ENCODE measurements at places on chromosomes 4 and X. TPM values are rescaled to one million over a fixed set of nuclear protein-coding genes. Genes with fewer than 3 reads are reported as not detected.

SMR3B gene
- not detected for polyA plus RNA-seq

DNA sequence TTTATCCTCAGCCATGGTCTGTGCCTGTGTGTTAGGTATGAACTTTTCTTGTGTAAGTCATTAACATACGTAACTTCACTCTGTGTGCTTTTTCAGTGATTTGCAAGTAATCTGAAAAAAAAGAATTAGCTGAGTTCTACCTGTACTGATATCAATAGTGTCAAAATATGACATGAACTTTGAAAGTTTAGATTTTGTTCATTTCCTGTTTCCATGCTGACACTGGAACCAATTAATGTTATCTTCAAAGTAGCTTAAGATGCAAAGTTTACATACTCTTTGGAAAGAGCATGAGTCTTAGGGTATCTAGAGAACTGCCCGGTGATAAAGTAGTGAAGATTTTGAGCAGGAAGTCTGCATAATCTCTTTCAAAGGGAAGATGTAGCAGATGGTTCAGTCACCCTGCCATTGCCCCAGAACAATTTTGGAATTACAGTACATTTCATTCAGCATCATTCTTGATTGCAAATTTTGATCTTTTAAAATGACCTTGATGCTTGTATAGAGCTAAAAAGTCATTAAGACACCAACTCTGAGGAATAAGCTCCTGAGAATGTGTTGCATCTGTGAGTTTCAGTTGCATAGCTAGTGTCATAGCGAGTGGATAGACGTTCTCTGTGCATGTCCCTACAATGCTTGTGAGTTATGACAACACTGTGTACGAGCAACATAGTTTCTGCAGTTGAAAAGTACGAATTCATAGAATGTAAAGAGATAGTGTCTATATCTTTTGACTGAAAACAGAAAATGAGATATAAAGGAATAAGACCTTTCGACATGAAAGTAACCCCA is 130.5 kb downstream of the PTTG2 start:
- DNase-seq = no peak

GRCh38 chr4:71186566-71187403 is 152.0 kb upstream of the SLC4A4 start:
- peak; percentile 29 for DNase-seq

DNA sequence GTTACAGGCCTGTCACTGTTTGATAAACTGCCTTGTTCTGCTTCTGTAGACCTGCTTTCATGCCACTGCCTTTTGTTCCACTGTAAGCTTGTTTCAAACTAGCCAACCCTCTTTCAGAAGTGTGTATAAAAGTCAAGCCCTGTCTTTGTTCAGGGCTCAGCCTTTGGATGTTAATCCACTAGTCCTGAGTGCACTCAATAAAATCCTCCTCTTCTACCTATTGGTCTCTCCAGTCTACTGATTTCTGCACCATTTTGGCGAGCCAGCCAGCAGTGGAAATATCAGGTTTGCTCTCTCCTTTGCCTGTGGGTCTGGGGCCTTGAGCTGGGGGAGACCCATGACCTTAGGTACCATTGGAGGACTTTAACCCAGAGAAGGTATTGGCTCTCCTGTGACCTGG is 901.6 kb upstream of the NDST4 start:
- DNase-seq = peak; percentile 6

TLR10 gene
- not detected for polyA plus RNA-seq

USP11 gene
- 43.5 TPM for polyA plus RNA-seq
